Muscle of leg (tissue), 16 donors: ENCODE measurements at places on chromosomes 12 and 14.

DNA sequence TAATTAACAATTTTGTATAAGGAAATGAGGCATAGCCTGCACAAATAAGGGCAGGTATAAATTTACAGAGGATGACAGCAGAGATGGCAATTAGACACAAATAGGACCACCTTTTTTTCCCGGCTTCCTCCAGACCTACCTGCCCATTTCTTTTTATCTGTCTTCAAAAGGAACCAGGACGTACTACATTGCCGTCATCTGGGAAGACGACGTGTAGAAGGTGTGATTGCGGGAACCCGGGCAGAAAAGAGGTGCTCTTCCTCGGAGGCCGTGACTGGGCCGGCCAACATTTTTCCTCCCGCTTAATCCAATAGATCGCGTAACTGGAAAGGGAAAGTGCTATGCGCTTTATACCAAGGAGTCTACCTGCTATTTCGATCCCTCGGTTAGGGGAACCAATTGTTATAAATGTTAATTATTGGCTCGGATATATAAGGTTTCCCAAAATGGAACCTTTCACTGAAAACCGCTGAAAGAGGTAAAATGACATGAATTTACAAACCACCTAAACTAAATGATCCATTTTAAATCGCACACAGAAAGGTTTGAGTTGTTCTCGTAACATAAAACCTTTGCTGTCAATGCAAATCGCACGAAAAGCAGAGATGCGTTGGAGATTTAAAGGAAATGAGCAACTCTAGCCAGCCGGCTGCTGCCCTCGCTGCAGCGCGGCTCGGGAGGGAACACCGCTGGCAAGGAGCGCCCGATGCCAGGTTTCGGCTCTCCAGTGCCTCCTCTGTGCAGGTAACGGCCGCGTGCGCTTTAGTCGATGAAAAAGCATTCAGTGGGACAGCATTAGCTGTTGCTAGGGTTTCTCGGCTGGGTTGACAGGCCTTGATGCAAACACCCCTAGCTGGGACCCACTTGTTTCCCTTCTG lies 2.8 kb upstream of the SIX1 start:
- DNase-seq = peak; percentile 48

GRCh38 chr12:109863847-109864712 lies 16.3 kb downstream of the GLTP start:
- DNase-seq = no peak

- no peak for DNase-seq
These were observed 6.8 kb downstream of the LMNTD1 start for GRCh38 chr12:25546318-25546717.

- peak; percentile 42 for DNase-seq
These were observed 599.3 kb downstream of the SLC6A15 start for GRCh38 chr12:84313323-84313675.

DNA sequence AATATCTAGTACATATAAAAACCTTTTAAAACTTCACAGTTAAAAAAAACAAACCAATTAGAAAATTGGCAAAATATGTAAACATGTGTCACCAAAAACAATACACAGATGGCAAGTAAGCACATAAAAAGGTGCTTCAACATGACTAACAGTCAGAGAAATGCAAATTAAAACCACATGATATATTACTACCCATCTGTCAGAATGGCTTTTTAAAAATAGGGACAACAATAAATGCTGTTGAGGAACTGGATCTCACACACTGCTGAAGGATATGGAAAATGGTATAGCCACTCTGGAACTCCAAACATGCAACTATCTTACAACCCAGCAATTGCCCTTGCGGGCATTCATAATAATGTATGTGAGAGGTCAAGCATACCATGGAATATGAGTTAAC lies 1153.6 kb downstream of the FLRT2 start:
- no peak for DNase-seq

DNA sequence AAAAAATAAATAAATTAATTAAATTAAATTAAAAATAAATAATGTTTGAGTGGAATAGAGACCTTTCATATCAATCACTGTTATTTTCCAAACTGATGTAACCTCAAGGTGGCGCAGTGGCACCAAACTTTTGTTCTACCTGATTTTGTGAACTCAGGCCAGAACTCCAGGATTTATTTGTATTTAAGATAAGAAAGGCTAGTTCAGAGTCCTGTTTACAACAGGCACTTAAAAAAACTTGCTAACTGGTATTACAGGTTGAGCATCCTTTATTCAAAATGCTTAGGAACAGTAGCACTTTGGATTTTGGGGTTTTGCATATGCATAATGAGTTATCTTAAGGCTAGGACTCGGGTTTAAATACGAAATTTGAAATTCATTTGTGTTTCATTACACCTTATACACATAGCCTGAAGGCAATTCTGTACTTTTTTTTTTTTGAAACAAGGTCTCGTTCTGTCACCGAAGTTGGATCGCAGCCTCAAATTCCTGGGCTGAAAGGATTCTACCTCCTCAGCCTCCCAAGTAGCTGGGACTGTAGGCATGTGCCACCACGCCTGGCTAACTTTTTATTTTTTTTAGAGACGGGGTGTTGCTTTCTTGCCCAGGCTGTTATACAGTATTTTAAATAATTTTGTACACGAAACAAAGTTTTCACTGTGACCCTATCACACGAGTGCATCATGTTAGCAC lies 32.4 kb downstream of the YY1 start:
- DNase-seq = peak; percentile 31

- no peak for DNase-seq
These were observed 51.8 kb downstream of the GLT1D1 start for GRCh38 chr12:128905003-128905544.

DNA sequence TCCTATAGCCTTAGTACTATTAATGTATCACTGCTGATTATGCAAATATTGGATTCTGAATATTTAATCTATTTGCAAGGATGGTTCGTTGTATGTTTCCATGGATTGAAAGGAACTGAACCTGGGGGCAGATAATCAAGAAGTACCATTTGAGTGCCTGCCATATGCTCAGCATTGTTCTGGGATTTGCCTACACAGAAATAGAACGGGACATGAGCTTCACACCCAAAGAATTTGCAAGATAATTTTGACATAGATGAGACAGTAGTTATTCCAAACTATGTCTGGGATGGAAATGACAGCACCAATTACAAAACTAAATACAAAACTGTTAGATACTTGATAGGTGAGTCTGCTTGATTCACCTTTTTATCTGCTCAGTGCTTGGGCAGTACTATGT lies 132.7 kb upstream of the NPAS3 start:
- DNase-seq = no peak

- peak; percentile 41 for DNase-seq
These were observed 23.5 kb upstream of the PYGL start for GRCh38 chr14:50967790-50968189.

DNA sequence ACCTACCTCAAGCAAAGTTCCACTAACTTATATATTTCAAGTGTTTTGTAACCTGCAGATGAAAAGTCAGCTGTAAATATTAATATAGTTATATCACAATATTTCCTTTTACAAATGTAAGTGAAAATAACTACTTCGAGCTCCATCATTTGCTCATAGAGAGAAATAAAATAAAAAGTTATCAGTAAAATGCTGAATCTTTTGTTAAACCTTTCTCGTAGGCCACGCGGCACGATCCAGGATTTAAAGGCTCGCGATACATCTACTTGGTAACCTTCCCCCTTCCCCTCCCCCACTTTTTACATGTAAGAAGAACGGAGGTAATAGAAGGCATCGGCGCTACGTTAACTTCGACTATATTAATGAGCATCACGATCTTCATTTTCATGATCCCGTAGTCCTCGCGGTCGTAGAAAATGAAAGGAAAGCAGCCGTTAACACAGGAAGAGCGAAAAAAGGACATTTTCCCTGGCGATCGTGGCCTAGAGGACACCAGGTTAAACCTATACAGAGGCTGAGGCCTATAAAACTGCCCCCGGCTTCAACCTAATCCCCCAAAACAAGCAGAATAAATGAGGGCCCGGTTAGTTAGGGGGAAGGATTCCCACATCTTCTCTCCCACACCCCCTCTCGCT lies 508 bp downstream of the HNRNPC start:
- DNase-seq = peak; percentile 82

DNA sequence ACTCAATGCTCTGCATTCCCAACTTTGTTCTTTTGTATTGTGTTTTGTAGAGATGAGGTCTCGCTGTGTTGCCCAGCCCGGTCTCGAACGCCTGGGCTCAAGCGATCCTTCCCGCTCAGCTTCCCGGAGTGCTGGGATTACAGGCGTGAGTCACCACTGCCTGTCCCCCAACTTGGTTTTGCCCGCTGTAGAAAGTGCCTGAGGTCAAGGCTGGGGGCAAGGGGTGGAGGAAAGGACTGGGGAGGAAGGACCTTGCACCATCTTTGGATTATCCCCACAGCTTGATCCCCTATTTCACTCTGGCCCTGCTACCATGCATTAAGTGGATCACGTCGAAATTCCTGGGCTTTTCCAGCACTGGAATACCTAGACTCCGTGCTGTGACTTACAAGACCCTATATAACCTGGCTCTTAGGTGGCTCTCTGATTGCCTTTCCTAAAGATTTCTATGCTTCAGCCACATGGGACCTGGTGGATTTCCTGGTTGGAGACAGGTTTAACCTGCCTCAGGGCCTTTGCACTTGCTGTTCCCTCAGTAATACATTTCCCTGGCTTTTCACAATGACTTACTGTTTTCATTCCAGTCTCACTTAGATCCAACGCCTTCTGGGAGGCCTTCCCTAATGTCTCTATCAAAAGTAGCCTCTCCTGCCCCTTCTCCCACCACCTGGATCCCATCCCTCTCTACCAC lies 608 bp upstream of the PIANP start:
- no peak for DNase-seq

- DNase-seq = no peak
These were observed 170.4 kb downstream of the CALM1 start for GRCh38 chr14:90567191-90567590.

- DNase-seq = no peak
These were observed 117.7 kb downstream of the ADCK1 start for GRCh38 chr14:77917491-77918201.

DNA sequence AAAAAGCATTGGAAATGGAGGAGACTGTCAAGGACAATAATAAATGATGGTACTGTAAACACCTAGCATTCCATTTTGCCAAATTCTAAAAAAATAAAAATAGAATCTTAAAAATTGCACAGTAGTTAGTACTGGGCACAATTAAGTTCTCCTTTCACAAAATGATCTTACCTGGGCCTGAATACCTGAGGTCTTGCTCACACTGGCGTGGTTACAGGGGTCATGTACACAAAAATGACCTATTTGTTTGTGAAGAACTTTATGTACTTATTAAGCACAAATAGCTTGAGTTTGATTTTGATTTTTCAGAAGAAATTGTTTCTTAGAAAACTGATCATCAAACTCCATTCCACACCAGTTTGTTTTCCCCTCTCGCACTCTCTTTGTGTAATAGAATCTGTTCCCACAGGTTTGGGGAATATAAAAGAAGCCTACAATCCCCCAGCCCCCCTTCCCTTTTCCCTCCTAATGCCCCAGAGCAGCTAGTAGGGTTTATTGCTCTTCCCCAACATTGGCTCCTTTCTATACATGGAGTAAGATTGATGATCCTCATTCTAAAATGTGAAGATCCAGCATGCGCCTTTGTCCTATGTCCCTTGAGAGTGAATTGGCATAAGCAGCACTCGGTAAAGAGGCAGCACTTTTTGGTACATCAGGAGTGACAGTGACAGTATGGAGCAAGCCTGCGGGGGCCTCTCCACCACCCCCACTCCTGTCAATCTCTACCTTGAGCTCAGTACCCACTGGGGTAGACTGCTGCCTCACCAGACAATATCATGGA lies 204.3 kb downstream of the ASCL1 start:
- no peak for DNase-seq

DNA sequence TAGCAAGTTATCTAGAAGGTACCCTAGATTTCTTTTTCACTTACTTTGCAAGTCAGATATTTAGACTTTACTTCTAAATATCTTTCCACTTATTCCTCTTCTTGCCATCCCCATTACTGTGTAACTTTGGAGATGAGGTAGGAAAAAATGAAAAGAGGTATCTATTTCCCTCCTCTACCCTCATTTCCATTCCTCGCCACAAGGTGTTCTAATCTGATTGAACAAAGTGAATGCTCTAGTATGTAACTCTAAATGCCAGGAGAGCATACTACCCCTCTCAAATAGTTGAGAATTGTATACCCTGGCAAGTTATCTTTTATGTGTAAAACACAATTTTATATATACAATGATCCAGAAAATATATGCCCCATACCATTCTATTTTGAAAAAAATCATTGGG lies 1.7 kb upstream of the LDHB start:
- no peak for DNase-seq

GRCh38 chr12:120094485-120094884 lies 22.1 kb downstream of the RAB35 start:
- DNase-seq = no peak
